ENCODE measurements at places on chromosomes 6 and 20.

GRCh38 chr20:49750611-49751396 is 37.1 kb upstream of the B4GALT5 start:
- no peak for DNase-seq

GRCh38 chr6:55174211-55175026 is at the start of gene HCRTR2:
HCRTR2 (plus strand) TSS chr6:55174515; CDS start chr6:55174588, 73 bp downstream.
- DNase-seq: no peak

GRCh38 chr6:2796861-2797260 is 31.7 kb downstream of the WRNIP1 start:
- DNase-seq: no peak

- DNase-seq: no peak
These were observed 553.8 kb upstream of the JAG1 start for GRCh38 chr20:11227602-11228001.

- no peak for DNase-seq
These were observed 36.8 kb downstream of the SLC13A3 start for GRCh38 chr20:46614503-46614902.

DNA sequence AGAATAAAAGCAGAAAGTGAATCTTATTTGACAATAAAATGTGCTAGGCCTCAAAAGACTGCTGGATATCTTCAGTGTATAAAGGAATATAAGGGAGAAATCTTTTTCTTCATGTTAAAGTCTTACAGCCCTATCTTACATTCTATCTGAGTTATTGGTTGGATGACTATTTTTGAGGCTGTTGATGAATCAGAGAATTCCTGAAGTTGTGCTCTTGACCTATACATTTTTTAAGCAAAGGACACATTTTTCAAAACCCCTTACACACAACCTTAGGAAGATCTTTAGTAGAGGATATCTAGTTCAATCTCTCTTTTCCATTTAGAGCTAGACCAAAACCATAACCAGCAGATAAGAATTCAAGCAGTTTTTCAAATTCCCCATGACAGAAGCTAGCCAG is 10.9 kb upstream of the CGA start:
- peak; percentile 28 for DNase-seq

- no peak for DNase-seq
These were observed 34.3 kb upstream of the TCF21 start for GRCh38 chr6:133854364-133855275.

- no peak for DNase-seq
These were observed 3.6 kb upstream of the PRL start for GRCh38 chr6:22300273-22300998.

DNA sequence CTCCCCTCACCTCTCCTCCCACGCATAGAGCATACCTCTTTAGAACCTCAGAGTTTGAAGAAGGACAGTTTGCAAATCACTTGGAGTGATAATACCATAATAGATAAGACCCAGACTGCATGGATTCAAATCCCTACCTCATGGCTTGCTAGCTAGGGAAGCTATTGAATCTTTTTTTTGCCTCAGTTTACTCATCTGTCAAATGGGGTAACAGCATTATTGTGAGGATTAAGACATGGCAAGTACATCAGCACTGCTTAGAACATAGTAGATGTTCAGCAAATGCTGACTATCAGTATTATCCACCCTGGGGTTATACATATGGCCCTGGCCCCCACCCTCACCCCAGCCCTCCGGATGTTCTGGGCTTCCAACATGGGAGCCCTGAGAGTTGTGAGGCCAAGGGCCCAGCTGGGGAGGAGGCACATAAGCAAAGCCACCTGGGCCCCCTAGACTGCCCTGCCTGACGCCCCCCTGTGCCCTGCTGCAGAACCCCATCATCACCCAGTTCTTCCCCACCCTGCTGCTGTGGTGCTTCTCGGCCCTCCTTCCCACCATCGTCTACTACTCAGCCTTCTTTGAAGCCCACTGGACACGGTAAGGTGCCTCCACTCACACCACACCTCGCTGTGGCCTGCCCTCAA is 9.1 kb upstream of the CAPN11 start:
- DNase-seq: no peak

GRCh38 chr20:46031014-46031569 is 2.1 kb downstream of the SLC12A5 start:
- no peak for DNase-seq

DNA sequence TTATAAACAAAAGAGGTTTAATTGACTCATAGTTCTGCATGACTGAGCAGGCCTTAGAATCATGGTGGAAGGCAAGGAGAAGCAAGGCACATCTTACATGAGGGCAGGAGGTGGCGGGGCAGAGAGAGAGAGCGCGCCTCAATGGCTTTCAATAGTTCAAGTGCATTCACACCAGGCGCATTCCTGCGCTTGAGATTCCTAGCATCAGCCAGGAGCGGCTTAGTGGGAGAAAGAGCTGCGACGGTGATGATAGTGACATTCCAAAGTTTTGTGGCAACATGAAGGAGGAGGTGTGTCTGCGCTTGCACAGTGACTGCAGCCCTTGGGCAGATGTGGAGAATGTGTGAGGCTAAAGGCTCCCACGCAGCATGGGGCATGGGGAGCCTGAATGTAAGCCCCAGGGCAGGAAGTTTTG is 25.0 kb upstream of the EMILIN3 start:
- no peak for DNase-seq

DNA sequence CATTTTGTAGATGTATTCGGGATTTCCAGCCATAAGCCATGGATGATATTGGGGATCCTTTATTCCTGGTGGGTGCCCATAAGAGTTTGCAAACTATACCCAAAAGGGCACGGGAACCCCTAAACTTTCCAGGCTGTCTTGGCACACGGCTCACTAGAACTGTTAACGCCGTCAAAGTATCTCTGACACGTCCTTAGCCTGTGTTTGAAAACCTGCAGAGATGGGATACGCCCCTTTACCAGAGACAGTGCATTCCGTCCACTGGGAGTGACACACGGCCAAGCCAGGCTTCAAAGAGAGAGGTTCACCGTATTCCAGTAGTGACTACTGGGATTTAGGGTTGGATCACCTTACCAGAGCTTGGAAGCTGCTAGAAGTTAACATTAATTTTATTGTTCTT is 95.0 kb downstream of the THBS2 start:
- DNase-seq: no peak

- DNase-seq: peak; percentile 29
These were observed 8.6 kb downstream of the AARS2 start for GRCh38 chr6:44304282-44305199.

DNA sequence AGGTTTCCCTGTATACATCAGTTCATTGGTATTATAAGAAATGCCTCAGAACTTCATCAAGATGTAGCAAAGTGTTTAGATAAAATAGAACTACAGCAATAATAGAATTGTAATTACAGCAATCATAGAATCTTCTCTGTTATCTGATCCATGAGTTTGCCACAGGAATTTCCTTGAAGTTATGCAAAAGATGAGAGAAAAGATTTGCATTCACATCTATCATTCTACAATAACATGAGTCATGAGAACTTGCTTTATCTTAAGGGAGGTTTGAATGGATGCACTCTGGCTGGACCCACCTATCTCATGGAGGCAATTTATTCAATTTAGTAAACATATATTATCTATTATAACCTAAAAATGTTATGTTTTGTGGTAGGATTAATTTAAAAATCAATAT is 329.8 kb upstream of the EPHA7 start:
- DNase-seq: no peak

- peak; percentile 33 for DNase-seq
These were observed 9.7 kb upstream of the TENT5A start for GRCh38 chr6:81762132-81762531.

DNA sequence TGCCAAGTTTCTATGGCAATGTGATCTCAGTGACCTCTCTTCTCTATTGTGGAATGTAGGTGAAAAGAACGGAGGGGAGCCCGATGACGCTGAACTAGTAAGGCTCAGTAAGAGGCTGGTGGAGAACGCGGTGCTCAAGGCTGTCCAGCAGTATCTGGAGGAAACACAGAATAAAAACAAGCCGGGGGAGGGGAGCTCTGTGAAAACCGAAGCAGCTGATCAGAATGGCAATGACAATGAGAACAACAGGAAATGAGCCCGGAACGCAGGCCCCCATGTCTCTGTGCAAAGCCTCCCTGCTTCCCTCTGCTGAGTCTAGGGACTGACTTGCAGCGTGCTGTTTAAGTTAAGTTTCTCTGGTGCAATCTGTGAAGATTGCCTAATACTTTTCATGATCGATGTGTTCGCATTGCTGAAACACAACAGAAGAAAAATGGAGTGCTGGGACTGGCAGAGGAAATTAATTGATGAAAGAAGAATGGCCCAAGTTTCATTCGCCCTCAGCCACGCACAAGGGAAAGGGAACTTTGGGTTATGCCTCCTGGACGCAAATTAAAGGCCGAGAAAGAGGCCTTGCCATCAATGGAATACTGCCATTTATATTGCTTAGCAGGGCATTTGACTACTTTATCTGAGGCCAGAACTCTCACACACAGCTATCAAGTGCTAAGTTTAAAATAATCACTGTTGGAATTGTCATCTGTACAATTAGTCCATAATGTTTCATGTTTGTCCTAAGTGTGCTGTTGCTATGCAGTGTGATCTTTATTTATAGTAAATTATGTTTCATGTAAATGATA is 146.4 kb downstream of the AKAP7 start:
- DNase-seq: no peak

GRCh38 chr20:46249671-46250070 is 58.6 kb downstream of the CDH22 start:
- DNase-seq: no peak

DNA sequence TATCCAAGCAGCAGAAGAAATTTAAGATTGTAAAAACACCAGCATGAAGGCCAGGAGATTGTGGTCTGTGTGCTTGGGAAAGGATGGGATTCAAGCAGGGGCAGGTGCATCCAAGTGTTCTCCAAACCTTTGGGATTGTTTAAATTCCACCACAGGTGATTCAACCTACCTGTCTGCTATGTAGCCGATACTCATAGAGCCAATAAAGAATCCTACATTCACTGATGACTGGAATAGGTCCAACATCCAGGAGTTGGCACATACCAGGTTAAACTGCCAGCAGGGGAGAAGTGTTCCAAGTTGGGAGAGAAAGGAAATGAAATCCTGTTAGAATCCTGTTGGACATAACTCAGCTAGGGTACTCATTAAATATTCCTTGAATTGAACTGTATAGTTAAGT is 2.2 kb downstream of the SLC22A2 start:
- no peak for DNase-seq

GRCh38 chr6:147549531-147549930 is 41.0 kb downstream of the SAMD5 start:
- DNase-seq: peak; percentile 10

GRCh38 chr6:87115402-87116135 is 20.7 kb upstream of the CGA start:
- no peak for DNase-seq

DNA sequence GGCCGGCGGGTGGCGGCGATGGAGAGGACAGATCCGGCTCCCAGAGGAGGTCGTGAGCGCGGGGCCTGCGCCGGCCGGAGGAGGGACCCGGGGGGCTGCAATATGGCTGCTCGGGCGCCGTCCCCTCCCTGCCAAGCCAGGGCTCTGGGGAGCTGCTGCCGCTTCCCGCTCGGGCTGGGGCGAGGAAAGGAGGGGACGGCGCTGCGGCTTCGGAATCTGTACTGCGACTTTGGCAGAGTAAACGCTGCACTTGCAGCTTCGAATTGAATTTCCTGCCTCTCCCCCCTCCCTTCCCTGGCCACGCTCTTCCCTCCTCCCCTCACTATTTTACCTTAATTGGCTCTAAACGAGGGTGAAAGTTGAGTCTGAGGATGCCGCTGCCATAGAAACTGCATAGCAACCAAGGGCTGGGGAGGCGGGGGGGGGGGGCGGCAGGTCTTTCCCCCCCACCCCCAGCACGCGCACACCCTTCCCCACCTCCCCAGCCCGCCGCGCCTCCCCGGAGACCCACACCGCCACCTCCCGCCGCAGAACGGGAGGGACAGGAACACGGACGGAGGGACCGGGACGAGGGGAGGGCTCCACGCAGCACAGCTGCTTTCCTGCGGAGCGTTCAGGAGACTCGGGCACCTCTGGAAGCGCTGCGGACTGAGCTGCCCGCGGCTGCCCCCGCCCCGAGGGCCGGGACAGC is 93.9 kb downstream of the RNASET2 start:
- DNase-seq: no peak

GRCh38 chr6:11218538-11219399 is 13.7 kb downstream of the NEDD9 start:
- DNase-seq: no peak

GRCh38 chr6:12313992-12314589 is 23.9 kb downstream of the EDN1 start:
- no peak for DNase-seq

GRCh38 chr20:63014287-63014686 is 7.5 kb upstream of the BHLHE23 start:
- DNase-seq: no peak

DNA sequence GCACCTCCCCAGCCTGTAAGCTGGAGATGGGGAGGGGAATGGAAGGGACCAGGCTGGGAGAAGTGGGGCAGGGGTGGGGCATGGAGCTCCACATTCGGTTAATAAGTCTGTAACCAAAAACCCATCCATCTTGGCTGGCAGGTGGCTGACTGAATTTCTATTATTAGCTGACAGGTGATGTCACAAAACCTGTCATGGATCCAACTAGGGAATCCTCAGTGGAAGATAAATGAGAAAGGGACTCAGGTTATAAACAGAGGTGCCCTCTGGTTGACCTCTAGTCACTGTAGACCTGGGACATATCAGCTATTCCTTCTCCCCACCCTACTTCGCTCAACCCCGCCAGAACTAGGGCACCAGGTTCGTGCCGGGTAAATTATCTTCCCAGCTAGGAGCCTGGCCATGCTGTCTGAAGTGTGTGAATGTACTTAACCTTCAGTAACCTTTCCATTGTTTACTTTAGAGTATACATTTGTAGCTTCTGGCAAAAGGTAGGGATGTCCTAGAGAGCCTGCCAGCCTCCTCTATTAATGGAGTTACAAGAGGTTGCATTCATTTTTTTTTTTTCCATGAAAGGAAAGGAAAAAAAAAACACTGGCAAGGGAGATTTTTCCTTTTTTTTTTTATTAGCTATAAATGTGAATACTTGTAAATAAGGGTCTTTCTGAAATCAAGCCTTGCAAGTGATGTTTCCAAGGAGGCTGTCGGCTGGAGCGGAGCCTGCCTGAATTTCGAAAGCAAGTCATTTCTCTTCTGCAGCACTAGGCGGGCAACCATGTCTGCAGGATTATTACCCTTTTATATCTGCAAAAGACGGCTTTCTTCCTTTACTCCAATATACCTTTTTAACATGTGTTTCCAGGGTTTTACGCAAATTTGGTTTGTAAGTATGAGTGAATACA is 135.9 kb downstream of the TMEM242 start:
- DNase-seq: no peak

DNA sequence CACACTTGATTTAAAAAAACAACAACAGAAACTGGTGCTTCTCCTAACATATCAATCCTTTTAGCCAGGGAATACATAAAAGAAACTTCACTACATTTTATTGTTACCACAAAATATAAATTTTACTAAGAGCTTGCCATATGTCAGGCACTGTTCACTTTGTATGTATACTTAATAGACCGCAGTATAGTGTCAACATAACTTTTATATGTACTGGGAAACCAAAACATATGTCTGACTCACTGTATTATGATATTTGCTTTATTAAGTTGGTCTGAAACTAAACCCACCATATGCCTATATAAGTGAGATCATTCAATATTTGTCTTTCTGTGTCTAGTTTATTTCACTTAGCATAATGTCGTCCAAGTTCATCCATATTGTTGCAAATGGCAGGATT is 108.4 kb downstream of the KLHL32 start:
- no peak for DNase-seq

GRCh38 chr20:42193119-42193518 is 574.9 kb upstream of the CHD6 start:
- DNase-seq: no peak
